Karpas-422 (cell line): ENCODE measurements at places on chromosomes 2 and 18.

DNA sequence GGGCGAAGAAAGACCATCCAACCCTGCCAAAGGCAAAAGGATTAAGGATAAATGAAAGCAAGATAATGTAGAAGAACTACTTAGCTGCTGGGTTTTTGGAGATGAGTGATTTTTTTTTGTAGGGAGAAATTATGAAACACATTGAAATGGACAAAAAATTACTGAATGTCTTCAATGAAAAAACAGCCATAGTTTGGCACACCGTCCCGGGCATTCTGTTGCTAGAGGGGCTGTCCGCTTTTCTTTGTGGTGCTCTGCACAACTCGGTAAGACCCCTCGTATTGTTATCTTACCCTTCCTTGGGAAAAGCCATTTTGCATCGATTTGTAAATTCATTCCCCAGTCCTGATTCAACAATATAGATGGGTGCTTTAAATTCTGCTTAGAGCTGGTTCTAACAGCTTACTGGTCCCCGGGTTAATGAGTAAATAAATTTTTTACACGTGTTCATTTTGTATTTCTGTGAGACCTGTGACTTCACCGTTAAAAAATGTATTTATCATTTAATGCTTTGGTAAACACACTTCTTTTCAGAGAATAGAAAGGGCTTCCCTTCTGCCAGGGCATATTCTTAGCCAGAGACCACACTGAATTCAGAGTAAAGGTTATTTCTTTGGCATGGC lies 912 bp upstream of the LAPTM4A start:
- DNase-seq, result no peak

- DNase-seq, result no peak
Measured at GRCh38 chr2:68653538-68653982, 10.2 kb downstream of the PROKR1 start.

DNA sequence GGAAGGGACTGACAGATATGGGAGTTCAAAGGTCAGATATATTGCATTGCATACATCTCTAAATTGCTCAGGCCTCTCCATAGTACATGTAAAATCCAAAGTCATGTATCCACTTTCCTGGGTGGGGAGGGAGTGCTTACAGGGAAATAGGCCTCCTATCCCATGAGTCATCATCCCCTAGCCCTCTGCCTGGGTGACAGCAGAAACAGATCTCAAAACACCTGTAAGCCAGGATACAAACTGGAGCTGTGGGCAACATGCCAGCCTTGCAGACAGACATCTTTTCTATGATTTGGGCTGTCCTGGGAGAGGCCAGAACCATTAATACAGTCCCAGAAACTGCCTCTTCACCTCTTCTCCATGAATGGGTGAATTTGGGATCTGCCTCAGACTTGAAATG lies 4.8 kb downstream of the ALK start:
- DNase-seq, result no peak

GRCh38 chr2:99032001-99032400 lies 96.0 kb upstream of the CRACDL start:
- DNase-seq, result no peak

DNA sequence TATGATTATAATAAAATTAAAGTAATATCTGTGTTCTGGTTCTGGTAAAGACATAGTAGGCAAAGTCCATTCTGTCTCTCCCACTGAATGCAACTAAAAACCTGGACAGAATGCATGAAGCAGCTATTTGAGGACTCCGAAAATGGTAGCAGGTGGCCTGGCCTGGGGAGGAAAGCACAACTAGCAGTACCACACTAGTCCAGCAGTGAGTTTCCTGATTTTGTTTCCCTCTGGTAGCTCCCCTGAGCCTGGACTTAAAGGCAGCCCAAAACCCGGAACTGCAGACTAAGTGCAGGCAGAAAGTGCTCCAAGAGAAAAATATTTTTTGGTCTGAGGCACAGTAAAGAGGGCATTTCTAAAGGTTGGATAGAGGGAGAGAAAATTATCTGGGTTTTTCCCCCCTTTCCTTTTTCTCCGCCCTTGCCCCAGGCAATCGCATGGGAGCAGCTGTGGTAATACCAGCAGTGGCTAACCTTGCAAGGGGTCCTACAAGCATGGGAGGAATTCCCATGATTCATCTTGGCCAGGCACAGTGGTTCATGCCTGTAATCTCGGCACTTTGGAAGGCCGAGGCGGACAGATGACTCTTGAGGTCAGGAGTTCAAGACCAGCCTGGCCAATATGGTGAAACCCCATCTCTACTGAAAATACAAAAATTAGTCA lies 32.3 kb downstream of the ASXL2 start:
- DNase-seq, result no peak

GRCh38 chr2:219287580-219288265 lies 8.6 kb downstream of the DNAJB2 start:
- no peak for DNase-seq

GRCh38 chr2:47029737-47030524 lies 114.3 kb upstream of the MCFD2 start:
- DNase-seq, result no peak

DNA sequence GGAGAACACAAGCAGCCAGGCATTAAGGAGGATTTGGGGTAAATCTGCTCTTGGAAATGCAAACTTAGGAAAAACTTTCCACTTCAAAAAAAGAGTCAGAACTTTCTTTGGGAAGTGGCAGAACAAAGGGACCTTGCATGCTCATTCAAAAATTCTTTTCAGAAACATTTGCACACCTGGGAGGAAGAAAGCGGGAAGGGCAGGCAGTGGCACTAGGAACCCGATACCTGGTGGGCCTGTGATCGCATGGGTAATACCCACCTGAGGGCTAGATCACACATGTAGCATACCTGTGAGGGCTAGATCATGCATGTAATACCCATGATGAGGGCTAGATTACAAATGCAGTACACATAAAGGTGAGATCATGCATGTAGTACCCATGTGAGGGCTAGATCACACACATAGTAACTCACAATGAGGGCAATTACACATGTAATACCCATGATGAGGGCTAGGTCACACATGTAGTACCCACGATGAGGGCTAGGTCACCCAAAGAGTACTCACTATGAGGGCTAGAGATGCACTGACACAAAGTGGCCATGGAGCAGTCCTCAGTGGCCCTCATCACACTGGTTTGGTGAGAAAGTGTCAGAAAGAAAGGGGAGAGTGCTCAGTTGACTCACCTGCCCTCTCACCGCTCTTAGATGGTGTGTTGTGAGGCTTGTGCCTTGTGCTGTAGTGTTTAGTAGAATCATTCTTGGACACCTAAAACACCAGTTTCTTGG lies 212.5 kb downstream of the DLGAP1 start:
- DNase-seq, result no peak

DNA sequence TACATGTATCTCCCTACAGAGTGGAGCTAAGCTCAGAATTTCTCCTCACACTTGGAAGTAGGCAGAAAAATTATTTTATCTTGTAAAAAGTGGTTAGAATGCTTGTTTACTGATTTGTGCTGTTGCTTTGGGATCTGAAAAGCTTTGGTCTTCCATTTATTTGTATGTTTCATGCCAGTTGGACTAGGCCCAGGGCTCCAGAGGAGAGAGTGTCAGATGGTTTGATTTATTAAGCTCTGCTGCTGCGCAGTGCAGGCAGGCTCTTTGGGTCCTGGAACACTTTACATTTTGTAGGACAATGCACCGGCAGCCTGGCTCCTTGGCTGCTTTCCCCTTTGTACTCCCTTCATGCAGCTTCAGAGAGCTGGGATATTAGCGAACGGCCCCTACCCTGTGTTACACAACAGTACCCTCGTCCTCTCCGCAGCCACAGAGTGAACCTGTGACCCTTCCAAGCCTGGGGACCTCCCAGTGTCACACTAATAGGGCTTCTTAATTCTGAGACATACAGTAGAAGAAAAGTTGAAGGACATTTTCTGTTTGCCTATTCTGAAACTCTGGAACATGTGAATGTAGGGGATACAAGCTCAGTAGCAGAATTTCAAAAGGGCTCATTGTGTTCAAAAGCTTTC lies 56.7 kb upstream of the EML6 start:
- DNase-seq, result no peak

DNA sequence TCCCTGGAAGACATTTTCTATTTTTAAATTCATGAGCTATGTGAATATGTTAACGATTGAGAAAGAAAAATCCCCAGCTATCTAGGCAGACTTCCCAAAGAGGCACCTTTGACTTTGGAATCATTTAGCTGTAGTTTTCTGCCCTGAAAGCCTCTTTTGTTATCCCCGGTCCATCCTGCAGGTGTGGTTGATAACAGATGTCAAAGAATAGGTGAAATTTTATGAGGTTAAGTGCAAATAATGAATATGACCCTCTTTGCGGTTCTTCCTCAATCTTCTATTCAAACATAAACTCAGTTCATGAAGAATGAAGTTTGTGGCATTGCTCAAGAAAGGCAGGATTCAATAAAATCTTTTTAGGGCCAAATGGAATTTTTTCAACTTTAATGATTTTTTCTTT lies 51.6 kb upstream of the ATP8B1 start:
- DNase-seq, result no peak

- DNase-seq, result no peak
Measured at GRCh38 chr2:173288561-173288960, 66.1 kb upstream of the CDCA7 start.

- peak; percentile 86 for DNase-seq
Measured at GRCh38 chr2:20050104-20050645, 1.3 kb downstream of the LAPTM4A start.

GRCh38 chr2:142974288-142975024 lies 97.0 kb downstream of the KYNU start:
- no peak for DNase-seq

- no peak for DNase-seq
Measured at GRCh38 chr18:44627280-44627679, 53.4 kb upstream of the SETBP1 start.

- no peak for DNase-seq
Measured at GRCh38 chr2:238098901-238099713, 1.0 kb upstream of the ESPNL start.

- DNase-seq, result no peak
Measured at GRCh38 chr2:200028998-200029397, 73.6 kb downstream of the MAIP1 start.

- no peak for DNase-seq
Measured at GRCh38 chr18:79367480-79367879, 28.2 kb upstream of the NFATC1 start.

GRCh38 chr2:45237850-45238542 lies 228.7 kb upstream of the SIX2 start:
- DNase-seq, result no peak

DNA sequence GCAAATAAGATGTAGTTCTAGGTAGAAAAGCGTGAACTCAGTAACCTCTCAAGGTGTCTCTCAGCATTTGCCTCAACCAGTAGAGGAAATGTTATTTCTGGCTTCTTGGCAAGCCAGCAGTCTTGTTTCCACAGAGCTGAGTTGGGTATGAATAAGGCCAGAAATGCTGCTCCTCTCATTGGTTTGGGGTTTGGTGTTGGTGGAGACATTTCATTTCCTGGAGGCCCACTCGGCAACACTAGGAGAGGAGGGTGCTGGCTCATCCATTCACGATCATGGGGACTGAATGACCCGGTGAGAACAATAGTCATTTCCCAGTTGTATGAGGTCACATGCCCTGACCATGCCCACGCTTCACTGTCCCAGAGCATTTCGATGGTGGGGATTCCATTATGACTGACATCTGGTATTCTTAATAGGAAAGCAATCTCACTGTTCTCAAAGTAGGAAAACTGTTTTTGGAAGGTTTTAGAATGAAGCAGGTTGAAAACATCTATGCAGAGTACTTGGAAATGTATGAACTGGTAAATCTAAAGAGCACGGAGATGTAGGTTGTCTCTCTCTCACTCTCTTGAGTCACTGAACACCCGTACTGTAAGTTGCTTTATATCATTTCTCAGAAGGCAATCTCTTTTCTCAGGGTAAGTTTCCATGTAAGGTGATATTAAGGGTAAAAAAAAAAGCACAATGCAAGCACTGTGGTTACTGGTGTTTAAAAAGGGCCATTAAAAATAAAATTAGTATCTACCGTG lies 37.1 kb upstream of the CTLA4 start:
- peak; percentile 49 for DNase-seq

DNA sequence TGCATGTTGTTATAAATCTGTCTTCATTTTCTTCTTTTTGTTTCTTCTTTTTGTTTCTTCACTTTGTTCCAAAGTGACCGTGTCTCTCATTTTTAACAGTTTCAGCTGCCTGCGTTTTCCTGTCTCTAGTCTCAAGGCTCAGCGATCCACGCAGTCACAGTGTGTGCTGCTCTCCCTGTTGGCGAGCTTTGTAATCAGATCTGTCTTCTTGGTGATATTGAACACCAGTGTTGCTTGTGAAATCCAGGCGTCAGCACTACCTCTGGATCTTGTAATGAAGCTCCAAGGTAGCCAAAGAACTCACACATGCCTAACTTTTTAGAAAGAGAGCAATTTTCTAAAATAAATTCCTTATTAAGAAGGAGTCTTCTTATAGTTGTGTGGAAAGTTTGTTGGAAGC lies 13.2 kb downstream of the SNTG2 start:
- DNase-seq, result no peak

- DNase-seq, result no peak
Measured at GRCh38 chr2:180231015-180231414, 223.9 kb upstream of the CWC22 start.

- DNase-seq, result no peak
Measured at GRCh38 chr2:134178138-134178877, 75.6 kb upstream of the MGAT5 start.

DNA sequence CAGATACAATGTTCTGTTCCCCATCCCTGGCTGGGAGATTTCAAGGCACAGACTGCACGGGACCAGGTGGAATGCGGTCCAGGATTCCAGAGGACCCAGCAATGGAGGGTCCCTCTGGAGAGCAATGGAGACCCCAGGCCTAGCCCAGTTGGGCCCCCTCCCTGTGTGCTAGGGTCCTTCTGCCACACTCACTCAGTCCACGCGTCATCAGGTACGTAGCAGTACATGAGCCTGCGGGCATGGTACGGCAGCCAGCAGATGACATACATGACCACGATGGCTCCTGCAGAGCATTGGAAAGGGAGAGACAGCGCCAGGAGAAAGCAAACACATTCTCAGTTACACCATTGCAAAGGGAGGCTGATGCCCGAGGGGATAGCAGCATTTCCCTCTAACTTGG lies 10.1 kb downstream of the NTSR2 start:
- no peak for DNase-seq

- no peak for DNase-seq
Measured at GRCh38 chr2:218252509-218253231, 8.1 kb upstream of the GPBAR1 start.

DNA sequence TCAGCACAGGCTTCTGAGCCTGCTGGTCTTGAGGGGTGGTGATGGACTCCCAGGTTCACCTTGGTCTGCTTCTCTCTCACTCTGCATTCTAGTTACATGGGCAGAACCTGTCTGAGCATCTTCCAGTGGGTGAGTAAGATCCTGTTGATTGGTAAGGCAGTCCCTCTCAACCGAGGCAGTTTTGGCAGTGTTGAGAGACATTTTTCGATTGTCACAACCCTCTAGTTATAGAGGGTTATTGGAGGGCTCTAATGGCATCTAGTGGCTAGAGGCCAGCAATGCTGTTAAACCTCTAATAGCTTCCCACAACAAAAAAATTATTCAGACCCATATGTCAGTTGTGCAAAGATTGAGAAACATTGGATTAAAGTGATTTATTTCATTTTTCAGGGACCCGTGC lies 9.3 kb upstream of the MGAT5 start:
- no peak for DNase-seq

DNA sequence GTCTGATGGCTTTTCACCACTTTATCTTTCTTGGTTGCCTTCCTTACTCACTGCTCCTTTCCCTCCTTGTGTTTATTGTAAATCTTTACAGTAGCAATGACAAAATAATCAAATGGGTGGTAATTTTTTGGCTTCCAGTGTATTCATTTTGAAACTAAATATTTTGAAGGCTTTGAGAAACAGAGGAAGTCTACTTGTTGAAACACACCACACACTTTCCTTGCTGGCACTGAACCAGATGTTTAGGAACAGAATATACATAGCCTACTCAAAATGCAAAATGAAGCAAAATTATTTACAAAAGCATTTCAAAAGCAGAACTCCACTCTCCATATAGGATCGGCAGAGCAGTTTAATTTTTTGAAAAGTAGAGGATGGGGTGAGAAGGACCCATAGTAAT lies 189.8 kb downstream of the LTBP1 start:
- no peak for DNase-seq
